ENCODE measurements at places on chromosomes 1 and 21. TPM values are rescaled to one million over a fixed set of nuclear protein-coding genes. Genes with fewer than 3 reads are reported as not detected.

FLG2 gene
- polyA plus RNA-seq, result not detected

GPATCH4 gene
- 23.1 TPM for polyA plus RNA-seq

GRCh38 chr1:15153184-15153841 is at the start of gene TMEM51:
Gene TMEM51, plus strand, starts transcription at chr1:15153747. Its CDS starts 61,341 bp downstream, at chr1:15215088.
- no peak for DNase-seq

- DNase-seq, result no peak
Observed at GRCh38 chr1:30187413-30188023, 535.9 kb downstream of the MATN1 start.

- DNase-seq, result no peak
Observed at GRCh38 chr1:21241771-21242581, 48.3 kb downstream of the ECE1 start.

DNA sequence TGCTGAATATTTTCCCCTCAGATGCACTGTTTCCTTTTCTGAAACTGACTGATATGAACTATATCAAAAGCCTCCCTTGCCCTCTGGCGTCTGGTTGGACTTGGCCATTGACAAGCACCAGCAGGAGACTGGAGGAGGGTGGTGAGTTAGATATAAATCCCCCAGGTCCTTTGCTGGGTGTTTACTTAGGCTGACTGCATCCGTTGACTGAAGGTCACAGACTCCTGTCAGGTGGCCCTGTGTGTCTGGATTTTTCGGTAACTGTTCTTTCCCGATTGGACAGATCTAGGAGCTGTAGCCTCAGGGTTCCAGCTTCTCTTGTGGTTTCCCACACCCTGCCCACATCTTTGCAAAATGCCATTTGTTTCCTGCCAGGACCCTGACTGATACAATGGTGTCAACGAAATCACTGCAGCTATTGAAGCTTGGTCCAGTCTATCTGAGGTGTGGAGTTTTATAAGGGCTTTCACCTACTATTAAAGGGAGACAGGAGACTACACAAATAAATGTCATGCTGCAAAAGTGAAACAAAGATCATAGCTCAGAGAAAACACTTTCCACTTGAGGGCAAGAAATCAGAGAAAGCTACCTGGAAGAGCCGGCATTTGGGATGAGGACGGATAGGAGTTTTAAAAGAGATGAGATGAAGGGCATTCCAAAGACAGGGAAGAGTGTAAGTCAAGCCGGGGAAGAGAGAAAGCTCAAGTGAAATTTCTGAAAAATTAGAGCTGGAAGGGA is 1.5 kb upstream of the MAGI3 start:
- DNase-seq, result no peak

DNA sequence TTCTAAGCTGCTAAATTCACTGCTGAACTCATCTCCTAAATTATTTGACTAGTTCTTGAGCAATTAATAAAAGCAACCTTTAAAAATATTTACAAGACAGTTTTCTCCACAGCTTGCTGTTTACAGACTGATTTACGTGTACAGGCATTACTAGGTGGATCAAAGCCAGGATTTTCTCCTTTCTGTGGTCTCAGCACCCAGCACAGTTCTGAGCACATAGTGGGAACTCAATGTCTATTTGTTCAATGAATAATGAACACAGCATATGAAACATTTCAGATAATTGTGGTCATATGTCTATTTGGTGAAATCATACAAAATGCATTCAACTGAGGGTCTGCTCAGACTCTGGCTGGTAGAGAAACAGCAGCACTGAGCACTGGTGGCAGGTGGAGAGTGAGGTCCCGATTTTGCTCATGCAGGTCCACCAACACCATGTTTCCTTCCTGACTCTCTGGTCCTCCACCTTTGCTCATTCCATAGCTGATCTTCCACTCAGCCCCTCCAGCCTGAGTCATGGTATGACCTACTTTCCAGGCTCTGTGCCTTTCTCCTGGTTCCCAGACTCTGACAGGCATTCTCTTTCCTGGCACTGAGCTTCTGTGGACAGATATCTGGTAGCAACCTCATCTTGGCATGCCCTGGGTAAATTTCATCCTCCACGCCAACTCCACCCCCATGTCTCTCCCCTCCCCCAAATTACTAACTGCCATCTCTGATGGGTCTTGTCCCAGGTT is 311.3 kb downstream of the TGFB2 start:
- DNase-seq, result no peak

DNA sequence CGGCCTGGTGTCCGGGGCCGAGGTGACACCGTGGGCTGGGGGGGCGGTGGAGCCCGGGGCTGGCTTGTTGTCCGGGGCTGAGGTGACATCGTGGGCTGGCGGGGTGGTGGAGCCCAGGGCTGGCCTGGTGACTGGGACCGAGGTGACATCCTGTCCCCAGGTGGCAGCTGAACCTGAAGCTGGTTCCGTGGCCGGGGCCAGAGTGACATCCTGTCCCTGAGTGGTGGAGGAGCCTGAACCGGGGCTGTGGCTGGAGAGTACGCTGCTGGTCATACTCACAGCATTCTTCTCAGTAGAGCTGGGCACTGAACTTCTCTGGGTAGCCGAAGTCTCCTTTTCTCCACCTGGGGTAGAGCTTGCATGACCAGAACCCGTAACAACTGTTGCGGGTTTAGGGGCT is 15.8 kb downstream of the THBS3 start:
- no peak for DNase-seq

- DNase-seq, result no peak
Observed at GRCh38 chr1:34690269-34690668, 64.6 kb upstream of the GJB5 start.

- DNase-seq, result peak; percentile 78
Observed at GRCh38 chr1:159889821-159890252, 10.1 kb downstream of the CFAP45 start.

TPTE gene
- not detected for polyA plus RNA-seq
